Articular chondrocyte of knee joint (primary cell): ENCODE measurements at places on chromosomes 2 and 18. TPM values are rescaled to one million over a fixed set of nuclear protein-coding genes. Genes with fewer than 3 reads are reported as not detected.

ATP8B1 gene
- 40.2 and 46.7 TPM in 2 replicates for total RNA-seq

RBKS gene
- total RNA-seq = 5.4 and 6.3 TPM in 2 replicates

AFF3 gene
- total RNA-seq = 6.1 and 7.9 TPM in 2 replicates

CRYGC gene
- total RNA-seq = not detected in 2 replicates

TRAPPC8 gene
- 53.1 and 53.9 TPM in 2 replicates for total RNA-seq

ZBTB7C gene
- total RNA-seq = 2.1 and 2.5 TPM in 2 replicates

CFAP210 gene
- 0.11 and 0.26 TPM in 2 replicates for total RNA-seq

COLEC11 gene
- 0.32 TPM in 1 of 2 replicates, not detected in the other for total RNA-seq

CCL20 gene
- total RNA-seq = not detected in 2 replicates

MERTK gene
- 0.65 and 1.3 TPM in 2 replicates for total RNA-seq

C18orf54 gene
- total RNA-seq = 4.2 and 5.5 TPM in 2 replicates
